ENCODE measurements at places on chromosomes 4 and X. TPM values are rescaled to one million over a fixed set of nuclear protein-coding genes. Genes with fewer than 3 reads are reported as not detected.
A peak's percentile ranks its signal among the peaks of the same experiment; 100 is the strongest.

The RTL5 gene
- total RNA-seq = 25.6 TPM

DNA sequence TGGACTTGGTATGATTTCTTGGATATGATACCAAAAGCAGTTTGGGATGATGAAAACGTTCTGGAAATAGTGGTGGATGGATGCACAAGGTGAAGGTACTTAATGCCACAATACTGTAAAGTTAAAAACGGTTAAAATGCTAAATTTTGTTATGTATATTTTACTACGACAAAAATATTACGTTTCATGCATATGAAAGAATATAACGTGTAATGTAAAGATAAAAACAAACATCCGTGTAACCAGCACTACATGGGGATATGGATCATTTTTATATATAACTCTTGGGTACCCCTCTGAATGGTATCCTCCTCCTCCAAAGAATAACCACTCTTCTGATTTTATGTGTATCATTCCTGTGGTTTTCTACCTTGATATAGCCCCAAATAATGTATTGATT lies 862 bp upstream of the CENPU start:
- no peaks in the 10 kb centered on the region for H3K4me1 ChIP-seq
- no peak for DNase-seq
- no peaks in the 10 kb centered on the region for H3K27me3 ChIP-seq
- no peak overlapping the region for H3K27ac ChIP-seq

The FAM184B gene
- 0.19 TPM for total RNA-seq

GRCh38 chrX:136806891-136807410 lies 26.2 kb upstream of the ARHGEF6 start:
- no peaks in the 10 kb centered on the region for H3K27me3 ChIP-seq
- no peak overlapping the region for H3K4me3 ChIP-seq
- no peaks in the 10 kb centered on the region for H3K36me3 ChIP-seq

- H3K27me3 ChIP-seq = no peaks in the 10 kb centered on the region
- H3K27ac ChIP-seq = no peak overlapping the region
- H3K36me3 ChIP-seq = no peaks in the 10 kb centered on the region
- H3K4me3 ChIP-seq = no peak overlapping the region
- no peak for DNase-seq
- H3K4me1 ChIP-seq = no peaks in the 10 kb centered on the region
These were observed 833.2 kb downstream of the CCSER1 start for GRCh38 chr4:90960433-90960832.

The FGFBP1 gene
- total RNA-seq = not detected

The ETDB gene
- 2.0 TPM for total RNA-seq

GRCh38 chr4:69057620-69058409 lies 38.5 kb upstream of the UGT2B7 start:
- no peaks in the 10 kb centered on the region for H3K36me3 ChIP-seq
- H3K4me1 ChIP-seq = no peaks in the 10 kb centered on the region
- no peaks in the 10 kb centered on the region for H3K27me3 ChIP-seq
- no peak overlapping the region for H3K4me3 ChIP-seq
- DNase-seq = no peak

DNA sequence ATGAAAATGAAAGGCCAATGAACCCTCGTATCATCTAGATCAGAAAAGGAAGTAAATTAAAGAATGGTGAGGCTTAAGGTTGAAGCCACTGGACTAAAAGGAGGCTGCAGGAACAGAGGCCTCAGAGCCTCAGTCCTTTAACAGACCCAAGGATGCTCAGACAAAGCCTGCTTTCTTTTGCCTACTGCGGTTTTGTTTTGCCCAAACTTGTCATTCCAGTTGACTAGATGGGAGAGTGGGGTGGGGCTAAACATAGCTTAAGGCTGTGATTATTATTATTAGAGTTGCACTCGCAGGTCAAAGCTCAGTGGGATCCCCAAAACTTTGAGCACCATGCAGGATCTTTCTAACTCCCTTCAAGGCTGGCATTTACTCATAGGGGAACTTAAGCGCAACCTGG lies 163.9 kb downstream of the RBM46 start:
- no peak for DNase-seq
- no peak overlapping the region for H3K4me3 ChIP-seq
- no peaks in the 10 kb centered on the region for H3K4me1 ChIP-seq
- H3K27ac ChIP-seq = no peak overlapping the region

DNA sequence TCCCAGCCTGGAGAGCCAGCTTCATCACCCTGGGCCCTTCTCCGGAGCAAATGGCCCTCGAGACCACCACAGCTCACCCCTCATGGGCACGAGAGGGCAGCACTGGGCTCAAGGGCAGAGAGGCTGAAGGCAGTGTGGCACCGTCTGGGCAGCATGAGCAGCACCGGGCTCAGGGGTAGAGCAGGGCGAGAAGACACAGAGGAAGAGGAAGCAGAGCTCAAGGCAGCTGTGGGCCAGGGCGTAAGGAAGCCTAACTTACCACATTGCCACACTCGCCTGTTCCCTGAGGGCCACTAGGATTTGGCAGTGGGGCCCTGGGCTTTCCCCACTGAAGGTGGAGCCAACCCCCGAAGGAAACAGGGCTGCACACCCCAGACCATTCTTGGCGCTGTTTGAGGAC lies 15.5 kb downstream of the ZNF185 start:
- no peaks in the 10 kb centered on the region for H3K36me3 ChIP-seq
- no peaks in the 10 kb centered on the region for H3K27me3 ChIP-seq
- no peak overlapping the region for H3K27ac ChIP-seq
- DNase-seq = no peak
- H3K4me3 ChIP-seq = no peak overlapping the region
- H3K4me1 ChIP-seq = no peaks in the 10 kb centered on the region

DNA sequence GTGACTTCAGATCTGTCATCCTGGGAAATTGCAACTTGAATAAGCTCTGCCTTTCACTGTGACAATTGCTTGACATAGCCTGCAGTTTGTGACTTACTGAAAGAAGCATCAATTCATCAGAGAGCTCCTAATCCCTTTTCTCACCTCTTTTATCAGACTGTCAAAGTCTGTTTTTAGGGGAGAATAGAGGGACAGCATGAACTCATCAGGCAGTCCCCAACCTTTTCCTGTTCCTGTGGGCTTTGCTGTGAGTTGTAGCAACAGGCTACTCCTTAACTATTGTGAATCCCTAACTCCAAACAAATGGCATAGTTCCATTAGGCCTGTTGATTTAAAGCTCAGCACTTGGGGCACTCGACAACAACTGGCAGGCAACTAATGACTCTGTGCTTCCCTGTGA lies 64.9 kb downstream of the DOCK11 start:
- H3K27me3 ChIP-seq = no peaks in the 10 kb centered on the region
- DNase-seq = no peak
- no peak overlapping the region for H3K4me3 ChIP-seq
- H3K27ac ChIP-seq = no peak overlapping the region

- DNase-seq = no peak
- H3K27ac ChIP-seq = no peak overlapping the region
- H3K27me3 ChIP-seq = no peaks in the 10 kb centered on the region
- H3K4me1 ChIP-seq = no peaks in the 10 kb centered on the region
These were observed 256.8 kb upstream of the VCX start for GRCh38 chrX:7586126-7586525.

DNA sequence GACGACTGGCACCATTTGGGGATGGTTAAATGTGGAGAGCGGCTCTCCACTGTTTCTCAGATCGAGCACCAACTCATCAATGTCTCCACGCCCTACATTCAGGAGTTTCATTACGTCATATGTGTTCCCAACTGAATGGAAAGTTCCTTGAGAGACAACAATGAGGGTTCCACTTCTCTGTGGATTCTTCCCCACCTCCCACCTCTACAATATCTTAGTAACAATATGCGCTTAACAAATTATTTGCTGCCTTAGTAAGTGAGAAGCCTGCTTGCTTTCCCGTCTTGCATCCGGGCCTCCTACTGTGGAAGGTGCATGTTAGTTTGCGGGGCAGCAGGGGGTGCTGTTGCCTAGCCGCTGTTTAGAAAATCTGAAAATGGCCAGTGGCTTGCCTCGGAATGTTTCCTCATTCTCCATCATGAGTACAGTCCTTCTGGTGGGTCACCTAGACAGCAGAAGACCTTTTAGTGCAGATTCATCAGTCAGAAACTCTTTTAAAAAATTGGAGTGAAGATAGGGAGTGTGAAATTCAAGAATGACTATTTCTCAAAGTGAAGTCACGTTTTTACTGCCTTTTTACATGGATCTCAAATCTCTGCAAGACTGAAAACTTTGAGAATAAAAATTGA lies 55.7 kb downstream of the PHOX2B start:
- no peaks in the 10 kb centered on the region for H3K27me3 ChIP-seq
- H3K4me1 ChIP-seq = no peaks in the 10 kb centered on the region
- H3K27ac ChIP-seq = no peak overlapping the region
- DNase-seq = peak; percentile 76
- no peak overlapping the region for H3K4me3 ChIP-seq

DNA sequence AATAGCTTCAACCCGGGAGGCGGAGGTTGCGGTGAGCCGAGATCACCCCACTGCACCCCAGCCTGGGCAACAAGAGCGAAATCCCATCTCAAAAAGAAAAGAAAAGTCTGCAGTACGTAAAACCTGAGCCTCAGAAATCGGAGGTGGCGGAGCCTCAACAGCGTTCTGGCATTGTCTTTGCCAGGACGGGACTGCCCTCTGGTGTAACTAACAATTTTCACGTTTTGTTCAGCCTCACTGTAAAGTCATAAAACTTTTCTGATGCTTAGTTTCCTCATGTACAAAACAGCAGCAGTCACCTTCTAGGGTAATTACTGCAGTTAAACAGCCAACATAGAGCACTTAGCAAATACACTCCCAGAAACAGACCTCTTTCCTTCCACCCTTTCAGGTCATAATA lies 121.7 kb downstream of the RBM47 start:
- H3K36me3 ChIP-seq = no peaks in the 10 kb centered on the region
- no peak overlapping the region for H3K27ac ChIP-seq
- no peak for DNase-seq
- no peaks in the 10 kb centered on the region for H3K4me1 ChIP-seq
- H3K27me3 ChIP-seq = no peaks in the 10 kb centered on the region
- no peak overlapping the region for H3K4me3 ChIP-seq

The CENPVL2 gene
- 11.1 TPM for total RNA-seq

GRCh38 chrX:129808158-129808828 lies 28.5 kb downstream of the SASH3 start:
- H3K4me1 ChIP-seq = no peaks in the 10 kb centered on the region
- H3K27ac ChIP-seq = no peak overlapping the region
- no peaks in the 10 kb centered on the region for H3K36me3 ChIP-seq
- H3K27me3 ChIP-seq = no peaks in the 10 kb centered on the region

DNA sequence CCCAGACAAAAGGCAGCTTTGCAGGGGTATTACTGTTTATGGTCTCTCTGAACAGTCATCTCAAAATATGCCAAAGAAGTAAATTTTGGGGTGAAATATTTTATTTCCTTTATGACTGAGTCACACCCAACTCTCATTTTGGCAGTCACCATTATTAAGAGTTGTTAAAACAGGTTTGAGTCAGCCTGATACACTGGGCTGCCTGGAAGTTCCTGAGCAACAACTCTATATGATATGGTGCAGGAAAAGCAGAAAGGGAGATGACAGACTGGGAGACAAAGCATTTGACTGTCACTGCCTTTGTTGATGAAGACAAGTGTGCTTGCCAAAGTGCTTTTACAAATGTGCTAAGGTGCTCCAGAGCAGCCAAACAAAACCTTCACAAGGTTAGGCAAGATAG lies 1263.5 kb downstream of the PCDH7 start:
- H3K4me3 ChIP-seq = no peak overlapping the region
- H3K36me3 ChIP-seq = no peaks in the 10 kb centered on the region
- H3K27ac ChIP-seq = no peak overlapping the region

The CYTL1 gene
- not detected for total RNA-seq

DNA sequence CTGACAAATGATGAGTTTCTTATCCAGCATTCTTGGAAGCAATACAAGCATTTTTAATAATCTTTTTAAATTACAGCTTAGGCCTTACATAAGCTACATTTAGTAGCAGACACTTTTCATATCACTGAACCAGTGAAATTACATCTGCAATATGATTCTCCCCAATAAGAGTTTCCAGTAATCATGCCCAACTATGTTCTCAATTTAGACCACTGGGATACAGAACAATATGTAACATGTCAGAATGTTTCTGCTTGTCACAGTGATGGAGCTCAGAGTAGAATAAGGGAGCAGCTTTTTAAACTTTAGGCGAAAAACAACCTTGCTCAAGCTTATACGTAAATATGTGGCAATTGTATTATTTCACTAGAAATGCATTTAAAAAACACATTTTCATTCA lies 1132.2 kb downstream of the FAT4 start:
- H3K4me1 ChIP-seq = no peaks in the 10 kb centered on the region
- no peak overlapping the region for H3K4me3 ChIP-seq
- DNase-seq = no peak
- no peak overlapping the region for H3K27ac ChIP-seq
- H3K27me3 ChIP-seq = no peaks in the 10 kb centered on the region

DNA sequence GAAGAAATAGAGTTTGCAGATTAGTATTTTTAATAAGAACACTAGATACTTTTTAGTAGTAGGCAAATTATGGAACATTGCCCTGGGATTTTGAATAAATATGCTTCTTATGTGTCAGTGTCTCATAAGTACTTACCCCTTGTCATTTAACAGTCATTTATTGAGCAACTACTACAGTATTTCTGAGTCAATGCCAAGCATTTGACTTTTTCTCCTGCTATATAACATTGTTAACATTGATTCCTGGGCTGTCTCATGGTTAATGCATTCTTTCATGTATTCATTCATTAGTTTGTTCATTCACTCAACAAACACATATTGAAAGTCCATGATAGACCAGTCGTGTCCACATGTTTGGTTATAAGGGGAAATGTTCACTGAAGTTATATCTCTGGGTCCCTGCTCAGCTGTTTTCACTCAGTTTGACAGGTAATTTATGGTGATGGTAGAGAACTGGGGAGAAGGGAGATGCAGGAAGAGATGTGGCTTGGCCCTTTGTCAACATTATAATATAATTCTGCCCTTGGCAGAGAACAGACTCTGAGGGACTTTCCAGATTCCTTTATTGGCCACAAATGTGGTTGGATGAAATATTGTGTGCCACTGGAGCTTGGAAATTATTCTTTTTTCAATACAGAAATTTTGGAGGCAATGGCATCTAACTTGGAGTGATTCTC lies 49.8 kb downstream of the OSTC start:
- H3K4me3 ChIP-seq = no peak overlapping the region
- H3K27me3 ChIP-seq = no peaks in the 10 kb centered on the region
- H3K36me3 ChIP-seq = no peaks in the 10 kb centered on the region

The XPNPEP2 gene
- total RNA-seq = 0.08 TPM

The SSX1 gene
- 6.0 TPM for total RNA-seq

DNA sequence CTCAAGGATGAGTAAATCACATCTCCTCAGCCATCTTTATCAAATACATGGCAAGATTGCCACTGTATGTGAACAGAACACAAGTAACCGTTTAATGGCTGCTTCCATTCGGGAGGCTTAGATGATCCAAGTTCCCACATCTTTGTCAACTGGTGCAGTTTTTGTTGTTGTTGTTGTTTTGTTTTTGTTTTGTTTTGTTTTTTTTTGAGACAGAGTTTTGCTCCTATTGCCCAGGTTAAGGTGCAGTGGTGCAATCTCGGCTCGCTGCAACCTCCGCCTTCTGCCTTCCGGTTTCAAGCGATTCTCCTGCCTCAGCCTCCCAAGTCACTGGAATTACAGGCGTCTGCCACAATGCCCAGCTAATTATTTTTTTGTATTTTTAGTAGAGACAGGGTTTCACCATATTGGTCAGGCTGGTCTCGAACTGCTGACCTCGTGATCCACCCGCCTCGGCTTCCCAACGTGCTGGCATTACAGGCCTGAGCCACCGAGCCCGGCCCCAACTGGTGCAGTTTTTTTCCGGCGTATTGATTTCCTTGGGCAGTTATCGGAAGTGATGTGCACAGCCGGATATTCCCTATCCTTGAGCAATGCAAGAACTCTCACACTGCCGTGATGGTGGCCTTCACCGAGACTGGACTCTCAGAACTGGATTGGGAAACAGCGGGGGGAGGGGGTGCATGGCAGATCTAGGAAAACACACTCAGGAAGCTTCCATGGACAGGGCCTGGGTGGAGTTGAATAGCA lies 29.2 kb upstream of the TRIM2 start:
- H3K27ac ChIP-seq = no peak overlapping the region
- H3K36me3 ChIP-seq = no peaks in the 10 kb centered on the region
- H3K4me3 ChIP-seq = no peak overlapping the region
- DNase-seq = peak; percentile 18
- H3K27me3 ChIP-seq = no peaks in the 10 kb centered on the region

All from testis (tissue), 5 donors.